Hematopoietic multipotent progenitor cell treated with erythropoietin and hydrocortisone succinate and interleukin-3 and kit ligand, for 4 days (in vitro differentiated cells): ENCODE measurements at places on chromosomes 4 and X.

- DNase-seq: no peak
These were observed 92.0 kb upstream of the BMPR1B start for GRCh38 chr4:94665500-94666404.

DNA sequence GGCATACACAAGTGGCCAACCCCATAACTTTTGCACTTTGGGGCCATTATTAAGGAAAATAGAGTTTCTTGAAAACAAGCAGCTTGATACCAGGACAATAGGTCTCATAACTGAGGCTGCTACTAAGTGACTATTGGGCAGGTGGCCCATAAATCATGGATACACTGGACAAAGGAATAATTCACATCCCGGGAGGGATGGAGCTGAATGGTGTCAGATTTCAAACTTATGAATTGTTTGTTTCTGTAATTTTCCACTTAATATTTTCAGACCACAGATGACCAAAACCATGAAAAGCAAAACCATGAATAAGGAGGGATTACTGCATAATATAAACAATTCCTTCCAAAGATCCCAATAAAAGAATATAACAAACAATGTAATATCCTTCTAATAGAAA is 114.4 kb downstream of the WDFY3 start:
- DNase-seq: no peak

- no peak for DNase-seq
These were observed 12.4 kb downstream of the NSD2 start for GRCh38 chr4:1883583-1883982.

- DNase-seq: peak; percentile 96
These were observed at the start of gene FRG1 for GRCh38 chr4:189940178-189941004. Gene FRG1, plus strand, starts transcription at chr4:189940872. Its CDS starts 138 bp downstream, at chr4:189941010.

DNA sequence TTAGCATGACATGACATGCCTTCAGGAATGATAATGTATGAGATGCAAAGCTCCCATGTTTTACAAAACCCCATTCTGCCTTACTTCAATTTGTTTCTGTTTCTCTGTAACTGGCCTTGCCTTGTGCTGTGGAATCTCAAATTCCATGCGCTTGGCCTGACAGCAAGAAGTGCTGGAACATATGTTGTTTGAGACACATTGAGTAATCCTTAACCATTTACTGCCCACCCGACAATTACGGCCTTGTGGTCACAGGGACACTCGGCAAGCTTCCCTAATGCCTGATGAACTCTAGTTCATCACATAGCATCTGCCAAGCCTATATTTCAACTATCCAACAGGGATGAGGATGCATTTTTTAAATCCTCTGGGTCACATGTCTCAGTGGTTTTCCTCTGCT is 226.4 kb upstream of the CASK start:
- no peak for DNase-seq

DNA sequence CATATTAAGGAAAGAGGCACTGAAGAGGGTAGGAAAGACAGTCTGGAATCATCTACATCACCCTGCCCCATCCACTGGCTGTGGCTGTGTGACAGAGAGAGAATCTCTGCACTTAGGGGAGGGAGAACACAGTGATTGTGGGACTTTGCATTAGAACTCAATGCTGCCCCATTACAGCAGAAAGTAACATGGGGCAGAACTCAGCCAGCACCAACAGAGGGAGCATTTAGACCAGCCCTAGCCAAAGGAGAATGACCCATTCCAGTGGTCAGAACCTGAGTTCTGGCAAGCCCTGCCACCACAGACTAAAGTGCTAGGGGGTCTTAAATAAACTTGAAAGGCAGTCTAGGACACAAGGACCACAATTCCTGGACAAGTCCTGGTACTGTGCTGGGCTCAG is 37.9 kb downstream of the ZNF330 start:
- DNase-seq: no peak

DNA sequence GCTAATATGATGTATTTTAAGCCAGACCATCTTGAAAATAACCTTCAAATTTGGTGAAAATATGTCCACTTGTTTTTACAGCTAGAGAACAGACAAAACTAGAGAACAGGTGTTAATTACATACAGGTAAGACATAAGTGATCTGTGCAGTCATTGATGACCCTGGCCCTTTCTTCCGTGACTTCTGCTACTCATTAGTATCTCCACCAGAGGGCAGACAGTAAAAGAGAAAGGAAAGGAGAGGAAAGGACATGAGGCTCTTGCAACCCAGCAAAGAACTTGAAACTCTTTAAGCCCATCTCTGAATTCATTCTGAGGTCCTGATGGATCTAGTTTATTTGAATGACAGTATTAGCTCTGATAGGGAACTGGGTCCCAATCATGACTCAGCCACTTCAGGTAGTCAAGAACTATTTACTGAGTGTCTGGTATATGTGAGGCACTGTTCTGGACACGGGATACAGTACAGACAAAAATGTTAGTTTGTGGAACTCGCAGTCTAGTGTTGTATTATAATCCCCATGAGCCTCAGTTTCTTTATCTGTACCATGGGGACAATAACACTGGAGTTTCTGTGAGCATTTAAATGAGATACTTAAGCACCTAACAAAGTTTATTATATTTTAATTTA is 121.0 kb upstream of the TEX13D start:
- peak; percentile 75 for DNase-seq

- DNase-seq: no peak
These were observed 26.8 kb upstream of the HMX1 start for GRCh38 chr4:8898419-8898818.

GRCh38 chr4:19494961-19495360 is 756.7 kb upstream of the SLIT2 start:
- DNase-seq: no peak

DNA sequence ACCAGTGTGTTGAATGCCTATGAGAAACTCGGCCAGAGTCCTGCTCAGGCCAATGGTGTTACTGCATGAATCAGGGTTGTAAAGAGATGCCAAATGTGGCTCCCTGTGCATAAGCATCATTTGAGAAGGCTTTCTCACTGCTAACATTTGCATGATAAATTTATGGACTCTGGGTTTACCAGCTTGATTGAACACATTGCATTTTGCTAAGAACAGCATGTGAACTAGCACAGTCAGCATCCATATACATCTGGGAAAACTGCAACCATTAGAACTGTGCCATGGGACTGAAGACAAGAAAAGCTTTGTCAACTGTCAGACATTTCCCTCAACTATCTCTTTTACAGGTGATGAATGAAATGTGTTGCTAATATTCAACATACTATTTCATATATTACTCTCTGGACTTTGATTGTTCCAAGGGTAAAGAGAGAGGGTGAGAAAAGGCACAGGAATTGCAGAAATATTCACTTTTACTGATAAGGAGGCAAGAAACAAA is 1427.4 kb upstream of the ADGRL3 start:
- DNase-seq: no peak
